ENCODE measurements at places on chromosomes 5 and 9. TPM values are rescaled to one million over a fixed set of nuclear protein-coding genes. Genes with fewer than 3 reads are reported as not detected.

GRCh38 chr5:96404191-96404867 is 28.7 kb downstream of the PCSK1 start:
- no peak overlapping the region for H3K27ac ChIP-seq
- no peak overlapping the region for H3K4me3 ChIP-seq
- no peak for DNase-seq
- no peaks in the 10 kb centered on the region for H3K4me1 ChIP-seq

DNA sequence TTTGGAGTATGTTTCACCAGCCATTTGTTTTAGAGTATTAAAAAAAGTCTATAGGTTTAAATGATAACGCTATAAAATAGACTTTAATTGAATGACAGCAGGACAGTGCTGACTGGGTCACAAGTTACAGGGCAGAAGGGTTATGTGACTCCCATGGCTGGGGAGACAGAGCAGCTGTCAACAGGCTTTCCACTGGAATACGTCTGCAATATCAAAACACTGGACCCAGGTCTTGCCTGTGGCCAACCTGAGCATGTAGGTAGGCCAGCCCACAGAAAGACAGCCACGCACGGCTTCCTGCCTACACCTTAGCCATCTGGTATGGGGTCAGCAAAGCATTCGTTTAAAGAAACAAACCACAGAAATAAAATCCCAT is 80.7 kb downstream of the OTULIN start:
- no peak for DNase-seq
- no peaks in the 10 kb centered on the region for H3K27me3 ChIP-seq
- no peak overlapping the region for H3K4me3 ChIP-seq
- H3K4me1 ChIP-seq, result peaks cover 27% of the 10 kb centered on the region
- H3K36me3 ChIP-seq, result peaks cover 29% of the 10 kb centered on the region

GRCh38 chr9:108053555-108054061 is 564.0 kb upstream of the KLF4 start:
- no peaks in the 10 kb centered on the region for H3K4me1 ChIP-seq
- no peak overlapping the region for H3K27ac ChIP-seq
- no peak for DNase-seq
- H3K27me3 ChIP-seq, result no peaks in the 10 kb centered on the region
- no peak overlapping the region for H3K4me3 ChIP-seq

DNA sequence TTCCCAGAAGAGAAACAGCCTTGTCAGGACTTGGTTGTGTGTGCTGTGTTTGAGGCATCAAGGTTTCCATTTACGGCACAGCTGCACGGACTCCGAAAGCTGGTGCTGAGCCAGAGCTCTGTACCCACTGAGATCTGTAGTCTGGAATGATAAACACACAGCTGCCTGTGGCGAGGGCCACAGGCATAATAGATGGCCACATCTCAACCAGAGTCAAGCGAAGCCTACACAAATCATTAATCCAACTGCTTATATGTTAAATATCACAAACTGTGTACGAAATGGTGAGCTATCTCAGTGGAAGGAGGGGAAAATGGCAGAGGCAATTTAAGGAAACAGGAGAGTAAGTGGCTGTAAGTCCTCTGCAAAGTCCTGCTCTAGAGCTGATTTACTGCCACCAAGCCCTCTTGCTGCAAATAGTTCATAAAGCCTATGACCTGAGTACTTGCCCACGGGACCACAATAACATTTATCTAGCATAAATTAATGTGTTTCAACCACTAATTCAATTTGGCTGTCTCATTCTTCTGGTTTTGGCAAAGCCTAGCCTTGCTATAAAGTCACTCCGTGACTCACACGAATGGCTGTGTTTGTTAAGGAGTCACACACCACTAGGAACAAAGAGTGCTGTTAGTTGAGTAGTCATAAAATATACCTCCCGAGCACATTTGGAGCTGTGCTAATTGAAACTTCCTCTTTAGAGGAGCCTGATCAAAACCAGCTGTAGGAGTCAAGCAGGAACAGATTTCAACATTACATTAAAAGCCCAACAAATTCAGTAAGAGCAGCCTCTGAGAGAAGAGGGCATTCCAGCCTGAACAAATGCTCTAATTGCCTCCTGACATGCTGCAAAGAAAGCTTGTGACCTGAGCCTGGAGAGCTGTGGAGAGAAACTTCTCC is 738.6 kb upstream of the ZNF608 start:
- H3K27ac ChIP-seq, result no peak overlapping the region
- no peaks in the 10 kb centered on the region for H3K4me1 ChIP-seq
- no peaks in the 10 kb centered on the region for H3K27me3 ChIP-seq
- H3K4me3 ChIP-seq, result no peak overlapping the region
- H3K36me3 ChIP-seq, result no peaks in the 10 kb centered on the region

Gene GABBR2
- total RNA-seq, result not detected

Gene ADCY2
- not detected for total RNA-seq
